GM18507 (cell line): ENCODE measurements at places on chromosomes 7 and 10.

DNA sequence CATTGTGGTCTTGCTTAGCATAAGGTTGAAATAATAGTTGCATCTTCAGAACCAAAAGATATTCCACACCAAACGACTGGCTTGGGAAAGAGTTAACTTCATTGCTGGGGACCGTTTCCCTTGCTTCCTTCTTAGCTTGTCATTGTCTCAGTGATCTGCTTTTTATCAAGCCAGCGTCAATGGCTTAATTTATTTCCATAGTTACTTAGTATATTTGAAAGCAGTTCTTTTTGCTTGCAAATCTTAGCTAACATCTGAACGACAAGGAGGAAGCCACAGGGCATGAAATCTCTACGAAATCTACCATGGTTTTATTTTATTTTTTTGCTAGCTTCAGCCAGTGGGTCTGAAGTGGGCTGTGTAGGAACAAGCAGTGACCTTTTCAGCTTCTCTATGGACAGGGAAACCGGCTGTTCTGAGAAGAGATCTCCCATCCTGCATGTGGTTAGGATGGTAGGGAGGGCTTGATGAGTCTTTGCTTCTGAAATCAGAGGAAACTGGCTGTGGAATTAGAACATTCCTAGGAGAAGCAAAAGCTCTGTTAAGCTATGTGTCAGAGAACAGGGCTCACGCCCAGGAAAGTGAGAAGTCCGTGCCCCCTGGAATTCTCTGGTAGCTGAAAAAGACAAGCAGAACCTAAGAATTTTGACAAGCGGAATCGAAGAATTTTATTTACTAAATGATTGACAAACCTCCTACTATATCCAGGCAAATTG, 8.0 kb downstream of the SLC18A2 start:
- DNase-seq, result no peak

- DNase-seq, result no peak
Observed at GRCh38 chr7:151337346-151337745, 4.3 kb upstream of the NUB1 start.

DNA sequence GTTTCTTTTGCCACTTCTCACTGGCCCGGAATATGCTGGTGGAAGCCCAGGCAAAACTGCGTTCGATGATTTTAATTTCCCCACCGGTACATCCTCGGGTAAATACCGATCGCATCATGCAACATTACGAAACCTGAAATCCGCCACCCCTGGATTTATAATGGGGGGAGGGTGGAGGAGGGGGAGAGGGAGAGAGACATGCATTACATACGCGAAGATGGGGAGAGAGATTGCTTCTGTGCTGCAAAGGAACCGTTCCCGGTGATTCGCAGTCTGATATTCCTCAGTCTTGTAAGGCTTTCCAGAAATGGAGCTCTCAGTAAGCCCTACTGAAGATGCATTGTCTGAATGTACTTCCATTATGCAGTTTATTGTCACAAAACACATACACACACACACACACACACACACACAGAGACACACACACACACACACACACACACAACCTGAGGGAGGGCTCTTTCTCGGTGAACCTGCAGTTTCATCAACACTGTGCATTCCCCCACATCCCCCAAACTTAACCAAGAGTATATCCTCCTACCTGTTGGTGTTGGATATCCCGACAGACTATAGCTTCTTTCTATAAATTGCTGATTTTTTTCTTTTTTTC, 741 bp downstream of the GPR85 start:
- DNase-seq, result no peak

DNA sequence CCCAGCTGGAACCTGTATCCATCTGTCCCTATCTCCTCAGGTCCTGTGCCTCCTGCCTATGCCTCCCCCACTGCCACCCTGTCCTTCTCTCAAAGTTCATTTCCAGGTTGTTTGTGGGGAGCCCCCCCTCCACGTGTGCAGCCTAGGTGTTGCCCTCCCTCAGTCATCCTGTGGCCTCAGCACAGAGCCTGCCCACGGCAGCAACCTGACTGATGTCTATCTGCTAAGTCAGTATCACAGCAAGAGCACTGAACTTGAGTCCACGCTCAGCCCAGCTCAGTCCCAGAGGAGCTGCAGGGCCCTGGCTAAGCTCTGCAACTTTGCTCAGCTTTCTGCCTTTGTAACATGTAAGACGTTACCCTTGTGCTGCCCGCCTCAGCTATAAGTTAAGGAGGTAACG, 28.7 kb downstream of the FAM53B start:
- DNase-seq, result no peak

GRCh38 chr10:62475551-62475950, 101.4 kb downstream of the ZNF365 start:
- no peak for DNase-seq

- no peak for DNase-seq
Observed at GRCh38 chr10:92248566-92248965, 42.3 kb downstream of the CPEB3 start.

DNA sequence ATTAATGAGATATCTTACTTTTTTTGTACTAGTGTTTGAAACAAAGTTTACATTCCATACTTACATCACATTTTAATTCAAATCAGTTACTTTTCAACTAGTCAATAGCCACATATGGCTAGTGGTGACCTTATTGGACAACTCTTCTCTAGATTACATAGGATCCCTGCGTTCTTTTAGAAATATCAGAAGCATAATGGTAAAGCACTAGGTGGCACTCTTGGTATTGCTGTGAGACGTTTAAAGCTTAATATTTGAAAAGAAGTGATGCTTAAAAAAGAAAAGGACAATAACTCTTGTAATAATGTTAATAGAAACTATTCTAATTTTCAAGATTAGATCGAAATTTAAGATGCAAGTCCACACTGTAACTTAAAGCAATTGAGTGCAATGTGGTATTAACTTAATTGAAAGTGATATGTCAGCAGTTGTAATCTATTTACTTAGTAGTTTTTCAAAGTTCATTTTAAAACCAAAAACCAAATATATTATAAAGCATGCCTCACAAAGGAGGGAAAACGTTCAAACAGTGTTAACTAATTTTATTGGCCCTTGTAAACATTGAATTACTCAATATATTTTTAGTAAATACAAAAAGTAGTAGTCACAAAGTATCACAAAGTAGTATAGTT, 339.1 kb downstream of the ATRNL1 start:
- no peak for DNase-seq

DNA sequence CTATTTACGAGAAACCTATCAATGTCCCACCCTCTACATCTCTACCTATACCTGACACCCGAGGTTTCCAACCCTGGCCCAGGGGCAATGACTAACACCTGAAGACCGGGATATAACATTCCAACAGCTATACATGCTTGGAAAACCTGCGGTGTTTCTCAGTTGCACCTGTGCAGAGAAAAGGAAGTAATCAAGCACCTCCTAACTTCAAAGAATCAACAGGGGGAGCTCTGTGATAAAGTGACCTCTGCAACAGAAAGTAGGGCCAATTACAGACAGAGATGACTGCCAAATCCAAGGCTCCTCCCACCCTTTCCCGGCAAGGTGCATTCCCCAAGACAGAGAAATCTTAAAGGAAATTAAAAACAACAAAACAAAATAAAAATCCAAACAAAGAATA, 41.3 kb downstream of the CCDC6 start:
- DNase-seq, result peak; percentile 20

- no peak for DNase-seq
Observed at GRCh38 chr10:24465891-24466818, 257.2 kb downstream of the KIAA1217 start.

GRCh38 chr10:112332509-112333228, 41.2 kb upstream of the ACSL5 start:
- no peak for DNase-seq

DNA sequence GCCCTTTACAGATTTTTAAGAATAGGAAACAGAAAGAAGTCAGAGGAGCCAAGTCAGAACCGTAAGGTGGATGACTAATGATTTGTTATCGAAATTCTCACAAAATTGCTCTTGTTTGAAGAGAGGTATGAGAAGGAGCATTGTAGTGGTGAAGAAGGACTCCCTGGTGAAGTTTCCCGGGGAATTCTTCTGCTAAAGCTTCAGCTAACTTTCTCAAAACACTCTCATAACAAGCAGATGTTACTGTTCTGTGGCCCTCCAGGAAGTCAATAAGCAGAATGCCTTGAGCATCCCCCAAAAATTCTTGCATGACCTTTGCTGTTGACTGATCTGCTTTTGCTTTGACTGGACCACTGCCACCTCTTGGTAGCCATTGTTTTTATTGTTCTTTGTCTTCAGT, 152.9 kb downstream of the HGF start:
- no peak for DNase-seq

DNA sequence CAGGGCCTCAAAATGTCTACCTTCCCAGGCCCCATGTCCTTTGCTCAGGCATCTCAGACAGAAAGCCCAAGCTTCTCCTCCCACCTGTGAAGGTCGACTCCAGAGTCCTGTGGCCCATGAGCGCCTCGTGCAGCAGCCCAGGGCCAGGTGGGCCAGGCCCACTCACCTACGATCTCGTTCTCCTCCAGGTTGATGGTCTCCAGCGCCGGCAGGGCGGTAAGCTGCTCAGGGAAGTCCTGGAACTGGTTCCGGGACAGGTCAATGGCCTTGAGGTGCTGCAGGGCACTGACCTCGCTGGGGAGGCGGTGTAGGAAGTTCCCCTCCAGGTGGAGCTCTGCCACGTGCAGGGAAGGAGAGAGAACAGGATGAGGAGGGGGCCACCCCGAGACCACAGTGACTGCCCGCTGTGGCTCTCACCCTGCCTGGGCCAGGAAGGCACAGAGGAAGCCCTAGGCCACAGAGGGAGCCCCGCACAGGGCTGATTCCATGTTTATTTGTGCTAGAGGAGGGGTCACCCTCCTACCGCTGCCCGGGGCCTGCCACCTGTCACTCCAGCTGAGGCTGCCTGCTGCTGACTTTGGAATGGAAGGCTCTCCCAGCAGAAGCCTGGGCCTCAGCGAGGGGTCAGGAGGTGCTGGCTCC, 40.0 kb upstream of the NPFFR1 start:
- no peak for DNase-seq

GRCh38 chr7:522071-522950, 2.7 kb upstream of the PDGFA start:
- no peak for DNase-seq

DNA sequence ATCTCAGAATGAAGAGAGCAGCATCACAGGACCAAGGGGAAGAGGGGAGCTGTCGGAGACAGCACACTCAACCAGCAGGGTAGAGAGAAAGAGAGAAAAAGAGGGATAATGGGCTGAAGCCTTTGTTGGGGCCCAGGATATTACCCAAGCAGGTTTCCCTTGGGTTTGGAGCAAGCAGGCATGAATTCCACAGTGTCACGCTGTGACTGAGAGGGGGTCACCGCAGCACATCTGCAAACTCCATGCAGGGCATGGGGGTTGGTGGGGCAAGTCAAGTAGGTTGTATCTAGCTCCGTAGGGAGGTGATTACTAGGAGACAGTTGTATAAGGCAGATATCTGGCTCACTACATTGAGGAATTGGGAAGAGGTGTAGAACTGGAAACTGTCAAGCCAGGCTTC, 42.2 kb upstream of the SEMA3E start:
- no peak for DNase-seq

DNA sequence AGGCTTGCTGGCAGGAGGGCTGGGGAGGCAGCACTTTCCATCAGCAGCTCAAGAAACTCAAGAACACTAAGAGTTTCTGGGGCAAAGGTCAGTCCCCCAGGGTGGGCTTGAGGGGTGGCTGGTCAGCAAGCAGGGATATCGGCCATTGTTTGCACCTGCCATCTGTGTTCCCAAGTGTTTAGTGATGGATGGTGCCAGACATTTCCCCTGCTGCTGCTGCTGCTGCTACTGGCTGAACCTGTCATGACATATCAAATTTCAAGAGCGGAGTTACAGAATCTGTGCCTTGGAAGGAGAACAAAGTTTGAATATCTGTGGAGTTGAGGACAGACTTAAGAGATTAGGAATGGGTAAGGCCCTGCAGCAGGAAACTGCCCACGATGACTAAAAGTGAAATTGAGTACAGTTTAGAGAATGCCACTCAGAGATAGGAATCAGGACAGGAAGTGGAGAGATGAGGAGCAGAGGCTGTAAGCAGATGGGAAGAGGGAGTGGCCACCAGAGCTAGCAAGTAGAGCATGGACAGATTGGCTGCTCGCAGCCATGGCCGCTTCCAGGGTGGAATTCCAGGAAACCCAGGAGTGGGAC, 39.2 kb upstream of the PPP1R3C start:
- DNase-seq, result no peak

- DNase-seq, result no peak
Observed at GRCh38 chr10:124918191-124918830, 23.6 kb upstream of the ZRANB1 start.

- no peak for DNase-seq
Observed at GRCh38 chr10:70801854-70802253, 13.9 kb upstream of the SGPL1 start.
